ENCODE measurements at places on chromosomes 13 and 19.
A peak's percentile ranks its signal among the peaks of the same experiment; 100 is the strongest.

- no peak for DNase-seq
Measured at GRCh38 chr13:103931885-103932284, 865.7 kb upstream of the SLC10A2 start.

DNA sequence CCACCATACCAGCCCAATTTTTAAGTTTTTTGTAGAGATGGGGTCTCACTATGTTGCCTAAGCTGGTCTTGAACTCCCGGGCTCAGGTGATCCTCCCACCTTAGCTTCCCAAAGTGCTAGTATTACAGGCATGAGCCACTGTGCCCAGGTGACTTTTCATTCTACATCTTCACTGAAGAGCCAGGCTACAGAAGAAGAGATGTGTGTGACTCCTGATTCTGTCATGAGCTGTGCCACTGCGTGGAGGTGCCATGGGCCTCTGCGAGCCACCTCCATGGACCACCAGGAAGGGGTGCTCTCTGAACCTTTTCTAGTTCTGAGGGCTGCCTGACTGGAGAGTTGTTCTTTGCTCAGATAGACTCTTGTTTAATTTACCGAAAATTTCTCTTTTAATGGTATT is 56.6 kb upstream of the RANBP3 start:
- DNase-seq = no peak

DNA sequence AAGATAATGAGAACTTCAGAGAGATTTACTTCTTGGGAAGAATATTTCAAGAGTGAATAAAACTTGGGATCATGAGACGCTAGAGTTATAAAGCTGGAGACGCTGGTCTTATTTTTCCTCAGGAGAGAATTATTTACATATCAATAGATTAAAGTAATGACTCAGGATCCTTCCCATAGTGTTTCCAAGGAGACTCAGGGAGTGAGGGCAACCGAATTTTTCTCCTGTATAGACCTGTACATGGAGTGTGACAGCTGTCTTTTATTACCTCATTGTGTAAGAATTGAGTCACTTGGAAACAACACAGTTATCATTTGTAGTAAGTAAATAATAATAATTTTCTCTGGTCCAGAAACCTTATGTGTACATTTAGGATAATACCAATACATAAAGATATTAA is 1905.5 kb downstream of the OLFM4 start:
- DNase-seq = no peak

- no peak for DNase-seq
Measured at GRCh38 chr19:55645512-55645881, 2.0 kb downstream of the ZNF581 start.

DNA sequence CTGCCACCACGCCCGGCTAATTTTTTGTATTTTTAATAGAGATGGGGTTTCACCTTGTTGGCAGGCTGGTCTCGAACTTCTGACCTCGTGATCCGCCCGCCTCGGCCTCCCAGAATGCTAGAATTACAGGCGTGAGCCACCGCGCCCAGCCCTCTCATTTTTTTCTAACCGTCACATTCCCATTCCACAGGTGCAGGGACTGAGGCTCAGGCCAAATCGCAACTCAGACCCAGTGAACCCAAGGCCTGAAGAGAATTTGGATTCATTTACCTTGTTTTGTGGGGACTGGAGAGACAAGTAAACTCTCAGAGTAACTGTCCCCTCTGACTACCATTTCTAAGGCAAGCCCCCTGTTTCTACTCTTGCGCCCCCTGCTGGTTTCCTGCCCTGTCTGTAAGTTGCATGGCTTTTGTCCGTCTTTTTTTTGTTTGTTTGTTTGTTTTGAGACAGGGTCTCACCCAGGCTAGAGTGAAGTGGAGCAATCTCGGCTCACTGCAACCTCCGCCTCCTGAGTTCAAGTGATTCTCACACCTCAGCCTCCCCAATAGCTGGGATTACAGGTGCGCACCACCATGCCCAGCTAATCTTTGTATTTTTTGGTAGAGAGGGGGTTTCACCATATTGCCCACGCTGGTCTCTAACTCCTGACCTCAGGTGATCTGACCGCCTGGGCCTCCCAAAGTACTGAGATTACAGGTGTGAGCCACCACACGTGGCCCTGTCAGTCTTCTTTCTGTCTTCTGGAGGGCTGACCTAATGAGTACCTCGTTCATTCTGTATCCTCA is 2.3 kb upstream of the STRN4 start:
- DNase-seq = peak; percentile 72

DNA sequence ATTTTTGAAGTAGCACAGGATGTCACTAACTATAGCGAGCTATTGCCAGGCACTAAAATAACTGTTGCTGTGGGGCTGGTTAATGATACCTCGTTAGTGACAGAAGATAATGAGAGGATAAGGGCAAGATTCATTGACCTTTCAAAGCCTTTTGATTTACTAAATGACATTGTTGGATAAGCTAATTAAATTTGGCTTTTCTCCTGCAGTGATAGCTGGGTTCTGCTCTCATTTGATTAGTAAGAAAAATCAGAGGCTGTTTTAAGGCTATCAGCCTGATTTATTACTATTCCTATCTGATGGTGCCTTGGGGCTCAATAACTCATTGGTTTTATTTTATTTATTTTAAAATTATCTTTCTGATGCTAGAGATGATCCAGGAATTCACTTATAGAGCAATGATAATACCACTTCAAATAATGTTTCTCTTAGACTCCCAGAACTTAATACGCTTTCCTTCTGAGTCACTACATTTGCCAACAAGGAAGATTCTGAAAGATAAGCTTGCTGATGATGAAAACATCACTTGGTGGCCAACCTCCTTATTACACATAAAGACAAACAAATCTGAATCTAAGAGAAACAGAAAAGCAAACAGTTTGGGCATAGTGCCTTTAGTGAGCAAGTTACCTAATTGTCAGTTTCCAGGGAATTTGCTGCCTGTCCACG is 501.3 kb upstream of the ARGLU1 start:
- no peak for DNase-seq

- no peak for DNase-seq
Measured at GRCh38 chr13:20121159-20121525, 39.7 kb downstream of the GJA3 start.

GRCh38 chr13:39461685-39462266 is 141.2 kb downstream of the LHFPL6 start:
- DNase-seq = no peak

- DNase-seq = no peak
Measured at GRCh38 chr13:110123041-110123809, 183.7 kb downstream of the COL4A1 start.

DNA sequence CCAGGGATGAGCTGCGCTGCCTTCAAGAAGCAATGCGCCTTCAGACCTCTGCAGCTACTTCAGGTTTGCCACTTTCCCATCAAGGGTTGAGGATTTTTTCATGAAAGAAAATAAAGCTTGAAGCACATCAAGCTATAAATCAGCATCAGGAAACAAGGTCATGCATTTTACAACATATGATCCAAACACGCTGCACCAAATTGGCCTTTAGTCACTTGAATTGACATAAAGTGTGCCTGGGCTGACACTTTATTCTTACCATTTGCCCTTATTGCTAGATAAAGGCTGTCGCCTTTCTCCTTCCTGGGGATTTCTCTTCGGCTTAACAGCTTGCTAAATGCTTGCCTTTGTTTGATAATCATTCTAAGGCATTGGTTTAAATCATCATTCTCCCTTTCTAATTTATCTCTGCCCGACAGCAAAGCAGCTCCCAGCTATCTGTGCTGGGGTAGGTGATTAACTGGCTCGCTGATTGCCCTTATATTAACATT is 87.7 kb downstream of the LHFPL6 start:
- DNase-seq = no peak

- DNase-seq = peak; percentile 54
Measured at GRCh38 chr19:2477732-2478191, 1.8 kb downstream of the GADD45B start.

DNA sequence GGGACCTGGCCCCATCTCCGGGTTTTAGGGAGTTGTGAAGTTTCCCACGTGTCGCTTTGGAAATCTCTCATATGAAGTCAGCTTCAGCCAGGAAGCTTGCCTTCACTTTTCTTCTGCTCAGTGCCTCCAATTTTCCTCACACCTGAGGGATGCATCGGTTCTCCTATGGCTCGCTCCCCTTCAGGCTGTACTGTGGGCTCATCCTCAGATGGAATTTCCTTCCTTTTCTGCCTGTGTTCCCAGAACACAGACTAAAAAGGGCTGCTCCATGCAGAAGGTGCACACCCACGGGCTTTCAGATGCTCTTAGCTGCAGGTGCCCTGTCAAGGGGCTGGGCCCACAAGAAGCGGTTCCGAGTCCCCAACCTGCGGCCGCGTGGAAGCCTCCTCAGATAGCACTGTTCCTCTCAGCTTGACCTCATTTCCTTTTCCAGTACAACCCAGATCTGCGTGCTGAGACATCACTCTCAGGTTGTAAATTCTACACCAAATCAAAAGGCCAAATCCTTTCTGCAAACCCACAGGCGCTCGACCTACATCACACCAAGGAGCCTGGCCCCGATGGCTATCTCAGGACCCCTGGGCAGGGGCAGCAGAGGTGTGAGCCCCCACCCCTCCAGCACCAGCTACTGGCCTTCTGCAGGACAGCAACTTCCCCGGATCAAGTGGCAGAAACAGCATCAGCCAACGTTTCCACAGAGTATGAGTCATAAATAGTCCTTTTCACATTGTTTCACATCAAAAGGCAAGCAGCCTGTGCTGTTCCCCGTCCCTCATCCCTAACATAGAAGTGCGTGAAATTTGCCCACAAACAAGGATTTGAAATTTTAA is 275.9 kb downstream of the ZNF536 start:
- DNase-seq = no peak

DNA sequence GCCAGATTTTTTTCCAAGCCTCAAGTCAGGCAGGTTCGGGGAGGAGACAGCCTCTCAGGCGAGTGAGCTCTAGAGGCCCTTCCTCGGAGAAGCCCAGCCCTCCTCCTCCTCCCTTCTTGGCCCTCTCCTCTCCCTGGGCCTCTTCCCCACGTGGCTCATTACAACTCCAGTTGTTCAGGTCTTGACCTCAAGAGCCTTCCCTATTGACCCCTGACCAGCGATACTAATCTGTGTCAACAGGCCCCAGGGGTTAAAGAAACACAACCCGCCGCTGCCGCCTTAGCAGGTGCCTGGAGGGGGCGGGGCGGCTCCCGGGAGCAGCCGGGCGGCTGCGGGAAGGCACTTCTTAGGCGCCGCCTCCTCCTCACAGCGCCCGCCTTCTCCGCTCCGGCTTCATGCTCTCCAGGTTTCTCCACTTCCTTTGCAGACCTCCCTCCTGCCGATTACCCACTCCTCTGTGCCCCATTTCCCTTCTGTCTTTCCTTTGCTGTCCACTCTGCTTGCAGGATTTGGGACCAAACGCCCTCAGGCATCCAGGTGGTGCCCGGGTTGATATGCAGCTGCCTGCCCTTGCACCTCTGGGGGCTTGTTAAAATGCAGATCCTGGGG is 51.0 kb downstream of the LYL1 start:
- DNase-seq = peak; percentile 76

DNA sequence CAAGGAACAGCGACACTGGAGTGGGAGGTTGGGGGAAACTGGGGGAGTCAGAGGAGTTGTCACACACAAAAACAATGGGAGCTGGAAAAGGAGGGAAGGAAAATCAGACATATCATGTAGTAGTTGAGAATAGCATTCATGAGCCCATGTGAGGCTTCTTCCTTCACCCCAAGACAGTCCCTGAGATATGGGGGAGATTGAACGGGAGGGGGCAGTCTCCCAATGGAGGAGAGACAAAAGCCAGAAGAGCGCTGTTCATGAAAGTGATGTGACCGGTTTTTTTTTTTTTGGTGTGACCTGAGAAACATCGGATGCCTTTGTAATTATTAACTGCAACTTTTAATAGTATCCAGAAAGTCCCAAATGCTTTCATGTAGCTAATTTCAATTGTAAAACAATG is 631.8 kb upstream of the KLF12 start:
- no peak for DNase-seq

- peak; percentile 69 for DNase-seq
Measured at GRCh38 chr19:17209126-17210036, 5.8 kb upstream of the USE1 start.

DNA sequence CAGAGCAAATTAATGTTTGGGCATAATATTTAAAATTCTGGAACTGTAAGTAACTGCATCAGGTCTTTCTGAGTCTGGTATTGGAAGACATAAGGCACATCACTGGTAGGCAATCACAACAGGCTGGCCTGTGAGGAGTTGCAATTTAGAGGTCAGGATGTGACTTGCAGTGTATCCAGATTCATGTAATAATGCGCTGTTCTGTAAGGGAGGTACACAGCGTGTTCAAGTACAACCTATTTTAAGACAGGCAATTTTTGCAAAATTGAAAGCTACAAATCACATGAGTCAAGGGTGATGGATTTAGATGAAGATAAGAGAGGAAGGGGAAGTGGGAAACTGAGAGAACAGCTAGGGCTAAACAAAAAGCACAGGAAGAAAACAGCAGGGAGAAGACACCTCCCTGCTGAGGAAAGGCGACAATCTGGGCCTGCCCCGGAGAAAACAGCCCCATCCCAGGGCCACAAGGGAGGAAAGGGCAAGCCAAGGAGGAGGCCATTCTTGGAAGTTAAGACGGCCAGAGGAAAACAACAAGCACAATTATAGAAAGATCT is 138.1 kb downstream of the LACC1 start:
- no peak for DNase-seq

DNA sequence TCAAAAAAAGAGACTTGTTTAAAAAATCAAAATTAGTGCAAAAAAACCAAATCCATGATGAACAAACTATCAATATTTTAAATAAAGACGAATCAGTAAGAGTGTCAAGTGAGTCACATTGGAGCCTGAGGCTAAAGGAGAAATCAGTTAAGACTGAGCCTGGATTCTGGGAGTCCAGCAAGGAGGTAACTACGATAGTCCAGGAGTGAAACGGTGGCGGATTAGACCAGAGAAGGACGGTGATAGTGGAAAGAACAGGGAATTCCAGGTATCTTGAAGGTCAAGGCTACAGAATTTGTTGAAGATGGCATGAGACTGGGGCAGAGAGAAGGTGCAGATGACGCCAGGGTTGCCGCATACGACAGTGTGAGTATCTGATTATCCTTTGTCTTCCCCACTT is 7.0 kb upstream of the NPAS1 start:
- no peak for DNase-seq

- DNase-seq = peak; percentile 44
Measured at GRCh38 chr19:8615813-8616596, 5.5 kb upstream of the ADAMTS10 start.

- DNase-seq = no peak
Measured at GRCh38 chr13:96544957-96545356, 449.3 kb downstream of the OXGR1 start.

DNA sequence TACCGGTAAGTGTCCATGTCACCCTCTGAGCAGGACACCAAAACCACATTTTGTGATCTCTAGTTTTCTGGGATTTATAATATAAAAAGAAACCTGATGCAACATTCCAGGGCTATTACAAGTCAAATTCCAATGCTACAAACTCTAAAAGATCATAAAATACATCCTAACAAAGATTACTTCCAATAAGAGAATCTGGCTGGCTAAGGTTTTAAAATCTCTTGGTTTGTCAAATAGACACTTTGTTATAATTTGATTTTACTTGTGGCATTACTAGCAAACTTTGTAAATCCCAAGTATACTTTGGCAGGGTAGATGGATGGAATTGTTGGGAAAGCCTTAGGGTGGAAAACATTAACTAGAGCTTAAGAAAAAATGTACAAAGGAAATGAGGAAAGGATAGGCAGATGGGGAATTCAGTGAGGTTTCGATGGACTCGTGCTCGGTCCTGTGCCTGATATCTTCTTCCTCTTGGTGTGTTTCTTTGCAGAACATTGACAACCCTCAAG is 74.0 kb upstream of the POMP start:
- no peak for DNase-seq
